Dermis microvascular lymphatic vessel endothelial cell (primary cell): ENCODE measurements at places on chromosomes 7 and 10.

DNA sequence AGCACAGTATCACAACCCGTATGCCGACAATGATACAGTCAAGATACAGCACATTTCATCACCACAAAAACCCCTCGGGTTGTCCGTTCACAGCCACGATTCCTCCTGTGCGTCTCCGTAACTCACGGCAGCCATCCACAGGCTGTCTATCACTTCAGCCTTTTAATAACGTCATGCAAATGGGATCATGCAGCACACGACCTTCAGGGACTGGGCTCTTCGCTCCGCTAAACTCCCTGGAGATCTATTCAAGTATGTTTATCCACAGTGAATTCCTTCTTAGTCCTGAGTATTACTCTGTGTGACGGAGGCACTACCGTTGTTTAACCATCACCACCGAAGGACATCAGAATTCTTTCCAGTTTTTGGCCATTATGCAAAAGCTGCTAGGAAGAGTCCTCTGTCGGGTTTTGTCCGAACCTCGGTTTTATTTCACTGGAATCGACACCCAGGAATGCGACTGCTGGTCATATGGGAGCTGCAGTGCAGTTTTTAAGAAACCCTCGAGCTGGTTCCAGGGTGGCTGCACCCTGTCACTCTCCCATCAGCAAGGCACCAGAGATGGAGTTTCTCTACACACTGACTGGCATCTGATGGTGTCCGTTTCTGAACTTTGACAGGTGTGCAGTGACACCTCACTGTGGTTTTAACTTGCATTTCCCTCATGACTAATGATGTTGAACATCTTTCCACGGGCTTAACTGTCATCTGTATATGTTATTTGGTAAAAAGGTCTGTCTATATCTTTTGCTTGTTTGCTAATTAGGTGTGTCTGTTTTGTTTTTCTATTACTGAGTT is 193.6 kb downstream of the MAD1L1 start:
- no peak for DNase-seq

- no peak for DNase-seq
These were observed 112.3 kb downstream of the SPDYE5 start for GRCh38 chr7:75604408-75604807.

GRCh38 chr10:72309290-72310240 is 35.8 kb downstream of the DDIT4 start:
- no peak for DNase-seq

GRCh38 chr7:14332155-14332554 is 342.7 kb upstream of the ETV1 start:
- DNase-seq, result no peak

DNA sequence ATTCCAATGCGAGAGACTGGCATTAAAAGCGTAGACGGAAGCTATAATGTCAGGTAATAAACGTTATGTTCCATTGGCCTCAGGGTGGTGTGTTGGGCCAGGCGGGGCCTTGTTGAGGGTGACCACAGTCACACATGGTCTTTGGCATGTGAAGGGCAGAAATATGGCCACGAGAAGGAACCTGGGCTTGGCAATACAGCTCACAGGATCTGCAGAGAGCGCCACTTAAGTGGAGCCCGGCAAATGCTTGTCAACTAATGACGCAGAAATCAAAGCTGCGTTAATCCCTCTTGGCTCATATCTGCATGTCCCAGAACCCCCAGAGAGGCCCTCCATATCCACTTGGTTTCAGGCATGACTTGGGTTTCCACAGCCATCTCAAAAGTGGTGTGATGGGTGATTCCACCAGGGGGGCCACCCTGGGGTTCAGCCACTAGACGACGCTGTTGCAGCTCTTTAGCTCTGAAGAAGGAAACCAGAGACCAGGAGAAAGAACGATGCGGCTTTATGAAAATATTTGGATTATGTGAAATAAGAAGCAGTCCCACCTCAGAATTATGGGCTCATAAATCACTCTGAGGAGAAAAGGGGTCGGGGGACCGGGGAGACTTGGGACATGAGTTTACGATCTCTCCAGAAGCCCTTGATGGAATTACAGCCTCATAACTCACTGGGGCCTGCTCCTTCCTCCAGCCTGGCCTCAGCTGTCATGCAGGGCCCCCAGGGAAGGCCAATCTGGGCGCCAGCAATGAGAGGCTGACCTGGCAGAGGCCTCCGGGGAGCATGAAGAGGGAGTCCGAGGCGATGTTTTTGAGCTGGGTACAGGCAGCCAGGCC is 462.5 kb downstream of the PLXNA4 start:
- no peak for DNase-seq

- DNase-seq, result no peak
These were observed 23.4 kb downstream of the IRF5 start for GRCh38 chr7:128961030-128961659.

GRCh38 chr10:109992485-109992884 is 15.3 kb upstream of the ADD3 start:
- peak; percentile 27 for DNase-seq

GRCh38 chr7:32379510-32380112 is 110.6 kb downstream of the LSM5 start:
- DNase-seq, result no peak

DNA sequence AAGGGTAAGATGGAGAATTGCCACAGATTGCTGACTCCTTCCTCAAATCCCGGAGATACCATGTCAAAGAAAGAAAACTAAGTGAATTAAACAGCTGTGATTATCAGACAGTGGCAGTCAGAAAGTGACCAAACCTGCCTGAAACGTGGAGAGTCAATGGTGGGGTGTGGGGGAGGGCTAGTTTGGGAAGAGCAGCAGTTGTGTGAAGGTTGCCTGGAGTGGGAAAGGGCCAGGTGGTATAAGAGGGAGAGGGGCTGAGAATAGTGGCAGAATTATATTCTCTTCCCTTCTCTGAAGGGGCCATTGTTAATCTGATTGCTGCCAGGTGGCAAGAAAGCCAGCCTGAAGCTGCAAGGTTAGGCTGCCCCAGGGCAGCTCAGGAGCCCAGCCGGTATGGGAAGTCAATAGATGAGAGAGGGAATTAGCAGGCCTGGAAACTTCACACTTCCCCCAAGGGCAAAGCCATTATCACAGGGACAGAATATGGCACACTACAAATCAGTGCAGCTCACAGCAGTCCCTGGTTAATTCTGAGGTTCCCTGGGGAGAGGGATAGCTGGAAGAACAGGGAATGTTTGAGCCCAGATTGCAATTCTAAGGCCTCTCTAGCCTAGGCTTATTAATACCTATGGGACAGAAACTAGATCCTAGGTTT is 83.9 kb upstream of the ITGB1 start:
- DNase-seq, result no peak

- peak; percentile 69 for DNase-seq
These were observed 842 bp downstream of the NMT2 start for GRCh38 chr10:15167411-15168290.

DNA sequence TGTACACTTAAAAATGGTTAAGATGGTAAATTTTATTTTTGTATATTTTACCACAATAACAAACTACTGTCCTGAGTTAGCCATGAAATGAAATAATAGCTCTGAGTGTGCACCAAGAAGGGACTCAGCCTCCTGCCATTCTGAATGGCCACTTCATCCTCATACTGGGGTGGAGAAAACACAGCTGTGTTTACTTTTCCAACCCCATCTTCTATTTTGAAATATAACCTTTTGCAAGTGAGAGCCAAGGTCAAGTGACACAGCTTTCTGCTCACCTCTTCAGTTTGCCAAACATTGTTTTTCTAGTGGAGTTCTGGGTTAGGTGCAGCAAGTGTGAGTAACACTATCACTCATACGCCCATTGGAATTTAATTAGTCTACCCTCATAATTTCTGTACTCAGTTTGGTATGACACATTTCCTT is 107.4 kb upstream of the GLCCI1 start:
- peak; percentile 96 for DNase-seq

DNA sequence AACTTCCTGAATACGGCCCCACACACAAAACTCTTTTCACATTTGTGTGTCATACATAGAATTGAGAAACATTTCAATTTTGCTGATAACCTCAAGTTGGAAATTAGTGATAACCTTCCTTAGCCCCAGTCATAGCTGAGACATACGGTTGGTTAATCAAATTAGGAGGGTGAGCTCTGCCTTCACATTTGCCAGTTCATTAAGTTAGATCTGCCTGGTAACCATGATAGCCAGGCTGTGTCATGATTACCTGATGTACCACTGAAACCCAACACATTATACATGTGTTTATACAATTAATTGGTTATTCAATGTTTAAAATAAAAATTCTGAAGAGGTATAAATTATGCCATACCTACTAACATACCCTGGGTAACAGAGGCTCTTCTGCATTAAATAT is 60.8 kb upstream of the RAB11FIP2 start:
- DNase-seq, result no peak

GRCh38 chr7:79494046-79494445 is 40.6 kb upstream of the MAGI2 start:
- DNase-seq, result no peak

- no peak for DNase-seq
These were observed 118.2 kb upstream of the NANOS1 start for GRCh38 chr10:118911363-118911762.

DNA sequence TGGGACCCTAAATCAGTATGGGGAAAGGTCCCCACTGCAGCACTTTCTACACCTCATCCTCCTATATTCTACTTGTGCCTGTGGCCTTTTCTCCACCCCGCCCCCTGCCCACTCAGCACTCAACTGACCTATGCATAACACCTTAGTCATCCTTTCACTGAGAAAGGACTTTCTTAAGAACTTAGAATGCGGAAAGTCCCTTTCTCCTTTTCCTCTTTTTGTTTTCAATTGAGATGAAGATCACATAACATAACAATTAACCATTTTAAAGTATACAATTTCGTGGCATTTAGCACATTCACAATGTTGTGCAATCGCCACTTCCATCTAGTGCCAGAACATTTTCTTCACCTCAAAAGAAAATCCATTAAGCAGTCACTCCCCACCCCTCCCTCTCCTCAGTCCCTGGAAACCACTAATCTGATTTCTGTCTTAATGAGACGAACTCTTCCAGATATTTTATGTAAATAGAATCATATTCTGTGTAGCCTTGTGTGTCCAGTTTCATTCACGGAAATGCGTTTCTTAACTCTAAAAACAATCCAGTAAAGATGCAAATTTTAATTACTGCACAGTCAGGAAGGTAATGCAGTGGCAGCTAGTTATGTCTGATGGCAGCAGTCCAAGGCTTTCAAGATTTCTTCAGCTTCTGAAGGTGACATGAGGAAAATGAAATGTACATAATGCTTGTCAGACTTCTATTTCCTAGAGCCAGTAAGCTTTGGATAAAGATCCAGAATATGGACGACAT is 41.7 kb downstream of the FAS start:
- peak; percentile 75 for DNase-seq

- peak; percentile 86 for DNase-seq
These were observed 452 bp upstream of the RPP30 start for GRCh38 chr10:90871279-90871765.

DNA sequence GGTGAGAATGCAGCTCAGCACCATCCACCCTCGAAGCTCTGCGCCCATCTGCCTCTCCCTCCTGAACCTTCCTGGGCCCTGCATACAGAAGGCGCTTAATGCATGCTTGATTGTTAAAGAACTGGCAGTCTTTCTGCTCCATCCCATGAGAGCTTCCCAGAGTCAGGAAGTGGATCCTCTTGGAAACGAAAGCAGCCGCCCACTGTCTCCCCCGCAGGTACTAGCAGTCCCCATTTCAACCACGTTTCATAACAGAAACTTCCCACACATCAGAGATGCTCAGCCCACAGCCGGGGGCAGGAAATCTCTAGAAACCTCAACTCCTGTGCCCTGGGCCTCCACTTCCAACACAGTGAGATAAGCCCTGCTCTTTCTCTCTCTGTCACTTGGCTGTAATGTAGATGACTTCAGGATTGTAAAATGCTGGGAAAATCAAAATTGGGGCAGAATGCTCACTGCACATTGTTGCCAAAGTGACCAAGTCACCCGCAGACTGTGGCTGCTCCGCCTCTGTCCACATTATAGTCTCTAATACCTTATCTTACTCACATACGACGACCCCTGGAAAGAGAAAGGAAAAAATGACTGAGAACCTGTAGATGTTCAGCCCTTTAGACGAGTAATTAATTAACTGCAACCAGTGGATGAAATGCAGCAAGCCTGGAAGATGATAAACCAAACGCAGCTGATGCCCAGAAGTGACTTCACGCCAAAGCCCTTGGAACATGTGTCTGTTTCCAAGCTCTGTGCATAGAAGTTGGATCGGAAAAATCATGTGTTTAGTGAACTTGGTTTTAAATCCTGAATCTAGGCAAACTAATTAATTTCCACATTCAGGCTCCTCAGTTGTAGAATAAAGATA is 28.5 kb downstream of the GSDME start:
- DNase-seq, result no peak

GRCh38 chr7:44244282-44244681 is 43.5 kb downstream of the YKT6 start:
- peak; percentile 32 for DNase-seq

- peak; percentile 89 for DNase-seq
These were observed 36.1 kb downstream of the PPP1R3C start for GRCh38 chr10:91596825-91597196.
